ENCODE measurements at places on chromosomes 5 and 9. TPM values are rescaled to one million over a fixed set of nuclear protein-coding genes. Genes with fewer than 3 reads are reported as not detected.

GRCh38 chr9:102862478-102862877 is 132.7 kb upstream of the CYLC2 start:
- DNase-seq, result no peak

DNA sequence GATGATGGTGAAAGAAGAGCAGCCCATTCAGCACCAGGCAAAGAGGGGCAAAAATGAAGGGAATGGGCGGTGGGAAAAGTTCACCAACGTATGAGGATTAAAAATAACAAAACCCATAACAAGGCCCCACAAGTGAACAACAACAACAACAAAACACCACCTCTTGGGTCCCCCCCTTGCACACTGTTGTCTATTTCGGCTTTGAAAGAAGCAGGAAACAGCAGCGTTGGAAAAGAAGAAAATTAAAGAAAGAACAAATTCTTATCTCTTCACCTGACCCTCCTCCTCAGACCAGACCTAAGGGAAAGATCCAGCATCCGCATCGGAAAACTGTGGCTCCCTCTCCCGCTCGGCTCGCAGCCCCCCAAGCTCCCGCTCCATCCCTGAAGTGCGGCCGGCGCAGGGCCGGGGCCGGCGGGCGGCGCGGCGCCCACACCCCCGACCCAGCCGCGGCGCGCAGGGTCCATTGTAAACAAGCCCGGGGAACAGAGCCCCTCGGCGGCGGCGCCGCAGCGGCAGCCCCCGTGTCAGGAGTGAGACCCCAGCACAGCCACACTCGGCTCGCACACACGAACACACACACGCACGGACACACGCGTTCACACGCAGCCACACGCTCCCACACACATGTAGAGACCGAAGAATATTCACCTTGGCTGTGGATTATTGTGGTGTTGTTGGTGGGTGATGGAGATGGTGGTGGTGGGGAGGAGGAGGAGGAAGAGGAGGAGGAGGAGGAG is 535 bp downstream of the RFX3 start:
- DNase-seq, result peak; percentile 27

GRCh38 chr5:10797261-10797660 is 36.2 kb upstream of the DAP start:
- no peak for DNase-seq

- DNase-seq, result no peak
These were observed 289.7 kb downstream of the PBX3 start for GRCh38 chr9:126036881-126037291.

GRCh38 chr5:179256328-179257175 is 88.7 kb downstream of the ADAMTS2 start:
- DNase-seq, result no peak

DNA sequence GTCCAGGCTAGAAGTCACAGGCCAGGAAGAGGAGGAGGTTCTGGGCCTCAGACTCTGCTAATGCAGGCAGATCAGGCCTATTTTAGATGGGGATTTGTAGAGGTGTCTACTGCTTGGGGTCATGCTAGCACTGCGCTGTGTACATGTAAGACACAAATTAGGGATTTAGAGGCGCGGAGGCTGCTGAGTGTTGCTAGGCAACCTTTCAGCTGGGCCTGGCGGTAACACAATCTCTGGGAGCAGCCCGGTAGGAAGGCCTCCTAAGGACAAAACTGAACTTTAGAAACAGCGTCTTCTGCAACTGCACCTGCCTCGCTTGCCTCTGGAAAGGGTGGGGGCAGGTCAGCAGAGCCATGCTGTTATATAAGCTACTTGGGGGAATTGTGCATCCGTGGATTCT is 147.9 kb downstream of the MACROH2A1 start:
- DNase-seq, result peak; percentile 56

DNA sequence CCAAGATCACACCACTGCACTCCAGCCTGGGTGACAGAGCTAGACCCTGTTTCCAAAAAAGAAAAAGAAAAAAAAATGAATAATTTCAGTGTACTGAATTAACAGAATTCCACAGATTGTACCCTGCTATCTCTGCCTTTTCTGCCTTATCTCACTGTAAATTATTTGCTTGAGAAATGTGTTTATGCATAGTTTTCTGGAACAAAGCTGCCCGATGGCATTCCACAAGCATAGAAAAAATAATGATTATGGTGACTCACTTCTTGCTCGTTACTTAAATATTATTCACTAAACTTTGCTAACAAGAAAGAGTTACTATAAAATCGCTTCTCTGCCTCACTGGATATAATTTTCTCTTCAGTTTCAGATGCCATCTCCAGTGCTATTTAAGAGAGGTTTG is 88.7 kb upstream of the FAM169A start:
- DNase-seq, result no peak

DNA sequence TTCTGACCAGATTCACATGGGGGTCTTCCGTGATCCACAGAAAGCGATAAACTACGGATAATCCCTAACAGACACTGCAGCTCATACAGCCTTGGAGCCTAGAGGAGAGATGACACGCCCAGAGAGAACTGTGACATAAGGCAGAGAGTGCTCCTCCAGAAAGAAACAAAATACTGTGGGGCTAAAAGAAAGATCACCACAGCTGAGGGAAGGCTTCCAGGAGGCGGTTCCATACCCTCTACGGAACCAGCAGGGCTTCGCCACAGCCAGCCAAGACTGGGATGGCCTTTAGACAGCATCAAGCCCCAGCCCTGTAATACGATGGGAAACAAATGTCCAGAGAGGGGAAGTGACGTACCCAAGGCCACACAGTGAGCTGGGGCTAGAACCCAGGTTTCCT is 19.3 kb downstream of the GPX3 start:
- DNase-seq, result no peak

DNA sequence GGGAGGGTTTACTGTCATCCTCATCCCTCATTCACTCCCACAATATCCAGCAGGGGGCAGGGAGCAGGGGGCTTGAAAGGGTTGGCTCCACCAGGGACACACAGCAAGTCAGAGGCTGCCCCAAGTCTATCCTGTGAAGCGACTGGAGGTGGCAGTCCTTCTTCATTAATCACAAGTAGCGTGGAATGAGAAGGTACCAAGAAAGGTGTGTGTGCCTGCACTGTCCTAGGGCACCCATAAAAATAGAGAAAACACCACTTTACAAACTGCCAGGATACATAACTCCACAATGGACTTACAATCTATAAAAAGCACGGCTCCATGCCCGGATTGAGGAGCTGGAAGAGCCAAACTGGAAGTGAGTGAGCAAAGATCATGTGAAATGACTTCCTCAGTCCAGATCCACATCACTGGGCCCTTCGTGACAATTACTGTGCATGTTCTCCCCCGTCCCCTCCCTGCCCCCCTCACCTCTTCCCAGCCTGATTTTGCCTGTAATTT is 183.9 kb downstream of the SLIT3 start:
- DNase-seq, result no peak

DNA sequence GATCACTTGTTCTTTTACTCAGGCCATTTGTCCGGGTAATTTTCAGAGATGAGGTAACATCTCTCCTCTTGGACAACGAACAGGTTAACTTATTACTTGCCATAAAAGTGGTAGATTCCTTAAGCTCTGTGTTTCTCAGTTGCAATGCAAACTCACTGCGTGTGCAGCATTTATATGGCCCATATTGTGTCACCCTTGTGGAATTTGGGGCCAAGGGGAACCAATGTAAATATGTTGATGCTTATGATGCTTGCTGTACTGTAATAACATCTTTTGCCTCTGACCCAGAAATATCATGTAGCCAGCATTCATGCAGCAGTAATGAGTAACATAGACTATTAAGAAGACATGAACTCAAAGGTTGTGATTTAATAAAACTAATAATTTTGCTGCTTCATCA is 175.8 kb downstream of the ADAMTS6 start:
- DNase-seq, result no peak

DNA sequence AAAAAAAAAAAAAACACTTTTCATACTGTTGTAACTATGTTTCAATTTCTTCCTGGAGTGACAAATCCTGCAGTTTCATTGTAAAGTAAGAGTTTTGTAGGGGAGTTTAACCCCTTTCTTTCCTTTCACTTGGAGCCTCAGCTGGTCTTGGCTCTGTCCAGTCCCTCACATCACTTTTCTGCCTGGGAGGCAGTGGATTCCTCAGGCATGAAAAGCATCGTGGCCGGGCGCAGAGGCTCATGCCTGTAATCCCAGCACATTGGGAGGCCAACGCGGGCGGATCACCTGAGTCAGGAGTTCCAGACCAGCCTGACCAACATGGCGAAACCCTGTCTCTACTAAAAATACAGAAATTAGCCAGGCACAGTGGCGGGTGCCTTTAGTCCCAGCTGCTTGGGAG is 45.6 kb upstream of the MYO10 start:
- DNase-seq, result no peak

DNA sequence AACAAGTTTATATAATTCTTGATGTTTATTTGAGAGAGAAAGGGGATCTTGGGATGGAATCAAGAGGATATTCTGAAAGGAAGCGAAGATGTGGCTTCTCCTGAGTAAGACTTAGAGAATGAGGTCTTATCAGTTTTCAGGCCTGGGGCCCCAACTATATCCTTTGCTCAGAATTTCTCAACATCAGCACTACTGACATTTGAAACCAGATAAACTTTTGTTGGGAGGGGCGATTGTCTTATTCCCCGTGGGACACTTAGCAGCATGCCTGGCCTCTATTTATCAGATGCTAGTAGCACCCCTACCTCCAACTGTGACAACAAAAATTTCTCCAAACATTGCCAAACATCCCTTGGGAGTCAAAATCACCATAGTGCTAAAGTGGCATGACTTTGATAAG is 567.7 kb downstream of the MAT2B start:
- DNase-seq, result no peak

DNA sequence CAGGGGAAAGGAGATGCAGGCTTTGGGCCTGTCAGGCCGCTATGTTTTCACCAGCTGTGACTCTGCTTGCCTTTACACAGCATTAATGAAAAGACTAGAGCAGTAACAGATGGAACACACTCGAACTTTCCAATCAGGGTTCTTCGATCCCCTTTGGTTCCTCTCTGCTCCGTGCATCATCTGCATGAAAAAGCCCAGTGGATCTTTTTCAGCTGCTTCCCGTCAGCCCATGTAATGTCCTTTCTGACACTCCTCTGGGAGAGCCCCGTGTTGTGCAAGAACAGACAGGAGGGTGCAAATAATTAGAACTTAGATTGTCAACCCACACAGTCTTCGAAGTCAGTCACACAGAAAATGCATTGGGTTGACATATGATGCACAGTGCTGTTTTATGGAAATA is 448.9 kb upstream of the ZNF462 start:
- DNase-seq, result no peak

- peak; percentile 95 for DNase-seq
These were observed 16.8 kb upstream of the NSD1 start for GRCh38 chr5:177116631-177117373.

DNA sequence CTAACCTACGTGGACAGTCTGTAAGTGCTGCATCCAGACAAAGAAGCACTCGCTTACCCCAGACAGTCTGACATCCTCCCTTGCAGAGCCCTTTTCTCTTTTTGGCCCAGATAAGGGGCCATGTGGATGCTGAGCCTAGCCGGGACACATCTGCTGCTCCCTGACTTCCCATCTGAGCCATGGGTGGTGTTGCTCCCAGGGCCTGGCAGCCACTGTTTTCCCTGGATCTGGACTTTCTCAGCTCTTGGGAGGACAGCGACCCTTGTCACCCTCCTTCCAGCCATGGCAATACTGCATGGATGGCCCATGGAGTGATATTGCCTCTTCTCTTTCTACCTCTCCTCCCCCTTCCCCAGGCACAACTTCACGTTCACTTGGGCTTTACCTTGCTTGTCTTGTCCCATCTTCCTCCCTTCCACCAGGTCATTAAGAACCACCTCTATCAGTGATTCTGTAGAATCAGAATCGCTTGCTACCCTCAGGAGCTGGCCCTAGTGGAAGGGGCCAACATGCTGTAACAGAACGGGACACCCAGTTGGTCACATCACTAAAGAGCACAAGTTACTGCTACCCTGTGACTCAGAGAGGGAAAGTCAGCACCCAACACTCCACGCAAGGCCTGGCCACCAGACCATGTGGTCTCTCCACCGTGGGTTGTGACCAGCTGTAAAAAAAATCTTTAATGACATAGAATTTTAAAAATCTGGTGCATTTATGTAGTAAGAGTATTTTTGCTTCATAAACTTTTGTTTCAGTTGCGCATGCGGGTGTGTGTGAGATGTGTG is 4.4 kb downstream of the NEURL1B start:
- DNase-seq, result no peak

- DNase-seq, result no peak
These were observed 1299.3 kb upstream of the WWC1 start for GRCh38 chr5:166992108-166992507.

- DNase-seq, result peak; percentile 32
These were observed 6.5 kb upstream of the RICTOR start for GRCh38 chr5:39080597-39081204.

DNA sequence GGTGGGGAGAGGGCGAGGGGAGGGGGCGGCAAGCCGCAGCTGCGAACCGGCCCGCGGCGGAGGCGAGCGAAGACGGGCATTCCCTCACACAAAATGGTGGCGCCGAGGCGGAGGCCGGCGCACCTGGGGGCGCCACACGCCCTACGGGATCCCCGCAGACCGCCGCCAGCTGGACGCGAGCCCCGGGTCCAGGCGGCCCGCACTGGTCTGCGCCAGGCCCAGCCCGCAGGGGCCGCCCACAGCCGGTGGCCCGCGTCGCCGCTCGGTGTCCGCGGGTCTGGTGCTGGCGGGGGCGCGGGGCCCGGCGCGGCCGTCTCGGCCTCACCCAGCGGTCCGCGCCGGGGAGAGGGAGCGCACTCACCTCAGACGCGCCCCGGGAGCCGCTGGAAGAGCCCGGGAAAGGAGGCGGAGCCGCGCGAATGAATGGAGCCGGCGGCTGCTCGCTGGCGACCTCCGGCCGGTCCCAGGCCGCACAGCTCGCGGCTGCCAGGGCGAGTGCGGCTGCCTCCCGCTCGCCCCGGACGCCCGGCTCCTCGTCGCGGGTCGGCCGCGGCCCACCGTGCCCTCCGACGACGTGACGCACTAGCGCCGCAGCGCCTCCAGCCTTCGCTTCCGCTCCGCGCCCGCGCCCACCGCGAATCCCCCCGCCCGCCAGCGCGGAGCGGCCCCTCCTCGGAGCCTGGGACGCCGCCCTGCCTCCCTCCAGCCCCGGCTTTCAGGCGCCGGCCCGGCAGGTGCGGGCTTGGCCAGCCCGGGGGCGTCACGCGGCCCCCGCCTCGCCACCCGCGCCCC is at the start of gene FAM169A:
Gene FAM169A, minus strand, starts transcription at position 584 of the 792 bp plus-strand sequence. CDS start 24,711 bp downstream, outside the sequence.
- DNase-seq, result peak; percentile 59

LCN2 gene
- 19.7 TPM for total RNA-seq

FAM221B gene
- not detected for total RNA-seq

NELFB gene
- total RNA-seq, result 50.9 TPM

C7 gene
- total RNA-seq, result 2.2 TPM

LCP2 gene
- total RNA-seq, result 11.6 TPM

PCDHGA3 gene
- 3.9 TPM for total RNA-seq

ZNF79 gene
- 10.1 TPM for total RNA-seq

C9orf50 gene
- total RNA-seq, result not detected

FAM240B gene
- total RNA-seq, result not detected

MYMK gene
- 18.3 TPM for total RNA-seq

C5orf63 gene
- 3.4 TPM for total RNA-seq

NSG2 gene
- 3.1 TPM for total RNA-seq
